ENCODE measurements at places on chromosomes 13 and 19.

- DNase-seq: no peak
Measured at GRCh38 chr13:37816276-37816675, 53.3 kb downstream of the TRPC4 start.

DNA sequence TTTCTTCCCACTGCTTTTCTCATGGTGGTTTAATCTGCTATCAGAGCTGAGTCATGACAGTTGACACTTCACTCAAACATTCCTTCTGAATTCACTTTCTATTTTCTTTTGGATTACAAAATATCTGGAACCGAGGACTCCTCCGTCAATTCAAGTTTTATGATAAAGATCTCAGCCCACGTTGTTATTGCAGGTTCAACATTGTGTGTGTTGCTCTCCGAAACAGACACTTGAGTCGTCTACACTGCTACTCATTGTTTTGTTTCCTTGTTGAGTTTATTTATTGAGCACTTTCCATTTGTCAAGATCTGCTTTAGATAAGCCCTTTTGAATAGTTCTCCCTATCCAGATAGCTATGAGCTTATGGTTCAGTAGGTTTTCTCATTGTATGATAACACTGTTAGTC is 636.1 kb upstream of the GPC6 start:
- DNase-seq: no peak

GRCh38 chr19:3774621-3775373 is 2.8 kb upstream of the RAX2 start:
- DNase-seq: no peak

DNA sequence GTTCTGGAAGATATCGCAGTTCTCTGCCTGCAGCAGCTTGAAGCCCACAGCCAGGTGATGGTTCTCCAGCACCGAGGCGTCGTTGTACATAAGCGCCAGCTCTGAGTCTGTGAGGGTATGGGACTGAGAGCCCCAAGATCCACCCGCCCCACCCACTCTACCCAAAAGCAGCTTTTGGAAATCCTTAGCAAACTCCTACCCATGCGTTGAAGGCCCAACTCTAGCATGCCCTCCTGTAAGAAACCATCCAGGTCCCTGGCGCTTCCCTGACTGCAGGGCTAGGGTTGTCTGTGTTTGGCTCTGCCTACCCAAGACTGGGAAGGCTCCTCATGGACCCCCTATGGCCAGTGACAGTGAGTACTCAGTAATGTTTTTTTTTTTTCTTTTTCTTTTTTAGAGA is 9.4 kb downstream of the PDE4C start:
- DNase-seq: no peak

DNA sequence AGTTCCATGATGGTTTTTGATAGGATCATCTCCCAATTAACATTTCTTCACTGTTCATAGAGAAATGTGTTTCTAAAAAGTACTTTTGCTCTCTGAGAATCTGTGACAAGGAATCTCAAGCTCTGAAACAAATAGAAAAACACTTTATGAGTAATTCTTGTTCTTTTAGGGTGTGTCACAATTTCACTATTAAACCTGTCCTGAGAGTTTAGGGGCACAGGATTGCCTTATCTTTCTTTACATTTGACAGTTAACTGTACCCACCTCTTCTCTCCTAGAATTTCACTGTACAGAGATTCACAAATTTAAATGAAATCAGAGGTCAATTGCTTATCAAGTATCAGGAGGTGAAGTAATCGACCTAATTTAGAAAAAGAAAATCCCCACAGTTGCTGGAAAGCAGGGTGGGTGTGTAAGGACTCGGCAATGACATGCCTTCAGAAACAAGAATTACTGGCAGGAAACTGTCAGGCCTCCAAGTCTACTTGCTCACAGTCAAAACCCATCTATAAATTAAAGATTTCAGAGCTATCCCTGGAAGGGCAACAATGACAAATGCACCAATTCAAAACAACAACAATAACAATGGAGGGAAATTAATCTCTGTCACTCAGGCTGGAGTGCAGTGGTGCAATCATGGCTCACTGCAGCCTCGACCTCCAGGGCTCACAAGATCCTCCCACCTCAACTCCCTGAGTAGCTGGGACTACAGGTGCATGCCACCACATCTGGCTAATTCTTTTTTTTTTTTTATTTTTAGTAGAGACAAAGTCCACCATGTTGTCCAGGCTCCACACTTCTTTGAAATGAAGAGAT is 250.2 kb downstream of the ABCC4 start:
- no peak for DNase-seq

DNA sequence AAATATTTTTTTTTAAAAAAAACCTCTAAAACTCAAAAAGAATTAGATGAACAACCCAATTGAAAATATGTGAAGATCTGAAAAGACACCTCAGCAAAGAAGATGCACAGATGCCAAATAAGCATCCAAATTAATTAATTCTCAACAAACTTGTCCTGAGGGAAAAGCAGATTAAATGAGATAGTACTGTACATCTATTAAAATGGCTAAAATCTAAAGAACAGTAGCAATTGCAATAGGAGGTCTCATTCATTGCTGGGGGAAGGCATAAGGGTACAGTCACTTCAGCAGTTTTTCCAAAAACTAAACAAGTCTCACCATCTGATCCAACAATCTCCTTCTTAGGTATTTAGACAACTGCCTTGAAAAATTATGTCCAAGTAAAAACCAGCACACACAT is 22.0 kb downstream of the PLPP2 start:
- DNase-seq: no peak

- DNase-seq: peak; percentile 94
Measured at GRCh38 chr19:16293118-16294091, 31.2 kb upstream of the KLF2 start.

- peak; percentile 87 for DNase-seq
Measured at GRCh38 chr19:58059003-58059670, at the start of gene ZNF135. TSS of gene ZNF135 (plus strand) at chr19:58059282. CDS start at chr19:58060003, 721 bp downstream.

GRCh38 chr19:19538061-19538784 is at the start of gene CILP2:
TSS of gene CILP2 (plus strand) at chr19:19538265. CDS start at chr19:19538350, 85 bp downstream.
- no peak for DNase-seq
